NCI-H2081 (cell line): ENCODE measurements at places on chromosomes 2 and 18.
A peak's percentile ranks its signal among the peaks of the same experiment; 100 is the strongest.

DNA sequence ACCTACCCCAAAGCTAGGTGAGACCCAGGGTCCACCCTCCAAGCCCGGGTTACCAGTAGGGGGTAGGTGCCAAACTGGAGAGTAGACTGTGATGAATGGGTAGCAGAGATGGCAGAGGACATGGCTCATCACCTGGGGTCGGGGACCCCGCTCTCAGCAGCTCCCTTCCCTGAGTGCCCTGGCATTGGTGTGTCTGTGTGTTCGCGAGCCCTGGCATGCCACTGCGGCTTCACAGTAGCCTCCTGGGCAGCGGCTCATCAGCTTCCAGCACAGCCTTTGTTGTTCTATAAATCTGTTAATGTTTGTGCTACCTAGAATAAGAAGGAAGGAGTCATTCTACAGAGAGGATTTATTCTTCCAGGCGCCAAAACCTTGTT lies 62.6 kb upstream of the ALPP start:
- DNase-seq, result no peak

- DNase-seq, result no peak
Observed at GRCh38 chr2:36606925-36607324, 9.0 kb upstream of the FEZ2 start.

GRCh38 chr2:11160731-11161455 lies 5.6 kb downstream of the SLC66A3 start:
- no peak for DNase-seq

GRCh38 chr2:234745347-234745746 lies 206.5 kb upstream of the SH3BP4 start:
- no peak for DNase-seq

GRCh38 chr18:78074400-78075020 lies 824.9 kb downstream of the GALR1 start:
- DNase-seq, result no peak

DNA sequence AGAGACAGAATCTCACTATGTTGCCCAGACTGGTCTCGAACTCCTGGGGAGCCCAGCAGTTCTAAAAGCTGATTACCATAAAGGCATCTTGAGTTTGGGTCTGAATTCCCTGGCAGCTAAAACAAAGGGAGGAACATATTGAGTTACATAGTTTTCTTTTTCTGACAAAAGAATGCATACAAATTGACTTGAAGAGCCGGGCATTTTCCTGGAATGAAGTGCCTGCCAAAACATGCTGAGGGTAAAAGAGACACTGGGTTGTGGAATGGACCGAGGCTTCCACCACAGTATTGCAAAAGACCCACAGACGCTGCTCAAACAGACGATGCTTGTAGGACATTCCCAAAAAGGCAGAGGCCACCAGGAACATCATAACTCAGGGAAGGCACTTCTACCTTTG lies 35.1 kb upstream of the ROCK2 start:
- DNase-seq, result no peak

- no peak for DNase-seq
Observed at GRCh38 chr18:63534615-63535014, 7.6 kb upstream of the SERPINB12 start.

GRCh38 chr2:105488285-105488684 lies 89.4 kb upstream of the FHL2 start:
- DNase-seq, result no peak

- DNase-seq, result no peak
Observed at GRCh38 chr18:3046216-3046808, 33.4 kb upstream of the LPIN2 start.

DNA sequence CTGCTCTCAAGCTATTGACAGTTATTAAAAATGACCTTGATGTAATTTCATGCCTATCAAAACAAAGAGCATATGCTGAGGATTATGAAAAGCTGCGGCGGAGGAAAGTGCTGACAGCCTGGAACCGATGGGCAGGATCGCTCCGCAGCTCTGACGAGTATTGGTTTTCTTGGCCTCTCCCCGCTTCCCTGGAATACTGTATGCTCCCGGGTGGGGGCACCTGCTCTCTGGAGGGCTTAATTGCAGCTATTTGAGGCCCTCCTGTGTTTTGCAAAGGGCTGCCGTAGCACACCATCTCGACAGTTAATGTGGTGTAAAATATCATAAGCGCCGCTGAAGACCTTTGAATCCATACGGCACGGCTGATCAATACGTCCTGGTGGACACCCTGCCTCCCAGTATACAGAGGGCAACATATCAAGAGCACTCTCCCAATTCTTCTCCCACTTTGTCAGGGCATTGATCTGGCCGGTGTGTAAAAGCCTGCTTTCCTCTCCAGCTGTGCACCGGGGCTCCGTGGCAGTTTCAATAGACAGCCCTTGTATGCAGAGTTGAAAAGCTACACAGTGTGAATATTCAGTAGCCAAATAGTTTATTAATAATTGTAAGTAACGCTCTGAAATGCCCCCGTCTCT lies 662.4 kb downstream of the GALR1 start:
- DNase-seq, result no peak

- no peak for DNase-seq
Observed at GRCh38 chr2:107362993-107363392, 463.7 kb upstream of the RGPD4 start.

DNA sequence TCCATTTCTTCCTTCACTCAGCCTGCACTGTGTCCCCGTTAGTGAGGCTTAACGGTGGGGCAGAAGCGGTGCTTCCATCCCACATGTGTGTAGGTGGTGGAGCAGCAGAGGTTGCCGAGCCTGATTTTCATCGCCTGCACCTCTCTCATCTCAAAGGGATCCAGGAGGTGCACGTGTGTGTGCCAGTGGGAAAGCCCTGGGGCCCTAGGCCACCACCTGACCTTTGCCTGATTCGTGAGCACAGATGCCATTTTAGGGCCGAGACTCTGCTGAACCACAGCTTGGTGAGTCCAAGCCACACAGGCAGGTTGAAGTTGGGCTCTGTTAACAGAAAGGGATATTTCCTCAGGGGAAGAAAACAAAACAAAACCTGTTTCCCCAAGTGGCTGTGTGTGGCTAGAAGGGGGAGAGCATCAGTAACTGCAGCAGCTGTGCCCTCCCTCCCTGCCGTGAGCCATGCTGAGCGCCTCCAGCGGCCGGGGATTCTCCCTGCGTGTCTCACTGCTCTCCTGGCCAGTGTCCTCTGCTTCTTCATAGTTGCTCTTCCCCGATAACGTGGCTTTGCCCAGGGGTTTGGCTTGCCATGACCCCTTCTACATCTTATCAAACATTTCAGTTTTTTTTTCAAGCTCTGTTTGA lies 81.5 kb downstream of the MAPRE2 start:
- peak; percentile 65 for DNase-seq

- no peak for DNase-seq
Observed at GRCh38 chr18:76319366-76319765, 175.7 kb downstream of the ZNF516 start.

DNA sequence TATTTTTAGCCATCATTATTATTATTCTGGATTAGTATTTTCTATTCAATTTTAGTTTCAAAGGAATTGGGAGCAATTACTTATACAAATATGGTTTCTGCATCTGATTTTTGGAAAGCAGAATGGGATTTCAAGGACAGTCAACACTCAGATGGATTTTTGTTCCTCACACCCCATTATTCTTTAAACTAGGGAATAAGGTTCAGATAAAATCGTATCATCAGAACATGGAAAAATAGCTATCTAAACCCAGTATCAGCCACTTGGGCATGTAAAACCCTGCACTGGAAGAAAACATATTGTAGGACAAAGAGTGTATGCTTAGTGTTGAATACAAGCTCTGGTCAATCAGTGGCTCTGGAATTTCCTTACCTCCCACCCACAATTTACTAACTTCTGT lies 452.5 kb downstream of the ZNF516 start:
- no peak for DNase-seq

- DNase-seq, result no peak
Observed at GRCh38 chr2:54952978-54953456, 97.2 kb downstream of the RTN4 start.

DNA sequence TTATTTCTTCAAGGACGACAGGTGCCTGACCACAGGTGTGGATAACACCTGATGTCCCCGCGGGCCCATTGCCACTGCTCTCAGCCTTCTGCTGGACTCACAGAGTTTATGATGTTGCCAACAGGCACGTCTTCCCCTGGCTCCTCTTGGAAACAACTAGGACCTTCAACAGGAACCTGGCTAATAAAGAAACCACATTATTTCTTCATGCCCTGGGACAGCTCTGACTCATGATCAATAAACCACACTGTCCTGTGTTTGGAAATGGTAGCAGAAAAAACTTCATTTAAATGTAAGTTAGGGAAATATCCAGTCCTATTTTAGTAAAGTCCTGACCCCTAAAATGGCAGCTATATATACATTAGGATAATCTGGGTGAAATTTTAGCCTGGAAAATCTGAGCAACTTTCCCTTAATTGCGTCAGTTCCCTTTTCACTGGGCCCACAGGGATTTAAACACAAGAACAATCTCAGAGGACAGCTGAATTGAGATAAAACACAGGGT lies 158.9 kb downstream of the VAPA start:
- no peak for DNase-seq

GRCh38 chr18:70037431-70038061 lies 89.9 kb upstream of the CD226 start:
- DNase-seq, result no peak

GRCh38 chr2:182301093-182301492 lies 125.7 kb downstream of the PDE1A start:
- no peak for DNase-seq

DNA sequence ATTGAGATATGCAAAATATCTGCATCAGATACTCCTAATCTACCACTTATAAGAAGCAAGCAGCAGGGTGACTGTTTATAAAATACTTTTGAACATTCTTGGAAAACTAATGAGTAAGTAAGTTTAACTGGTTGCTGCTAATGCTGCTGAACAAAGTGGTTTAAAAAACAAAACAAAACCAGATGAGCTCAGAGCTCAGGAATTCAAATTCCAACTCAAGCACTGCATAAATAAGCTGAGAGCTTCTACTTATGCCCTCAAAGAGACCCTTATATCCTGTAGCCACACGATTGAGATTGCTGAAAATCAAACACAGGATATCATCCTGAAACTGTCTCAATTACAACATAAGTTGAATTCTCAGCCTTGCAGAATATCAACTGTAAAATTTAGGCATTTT lies 62.3 kb upstream of the NYAP2 start:
- DNase-seq, result no peak

GRCh38 chr18:55838841-55839240 lies 250.8 kb upstream of the TCF4 start:
- DNase-seq, result no peak

DNA sequence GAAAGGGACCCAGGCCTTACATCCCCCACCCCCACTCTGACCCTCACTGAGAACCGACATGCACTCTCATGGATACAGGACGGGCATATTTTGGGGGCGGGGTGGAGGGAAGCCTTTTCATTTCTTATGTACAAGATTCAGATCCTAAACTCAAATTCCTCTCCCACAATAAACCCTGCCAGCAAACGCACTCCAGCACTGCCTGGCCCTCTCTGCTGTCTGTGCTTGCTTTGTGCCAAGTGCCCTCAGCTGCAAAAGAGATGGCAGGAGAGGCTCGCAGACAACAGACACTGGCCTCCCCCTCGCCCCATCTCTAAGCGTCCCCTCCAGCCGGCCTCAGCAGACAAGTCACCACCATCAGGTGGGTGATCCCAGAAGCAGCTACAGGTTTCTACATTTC lies 42.4 kb downstream of the FAM168B start:
- DNase-seq, result no peak

- no peak for DNase-seq
Observed at GRCh38 chr2:43158259-43158880, 68.0 kb downstream of the ZFP36L2 start.

DNA sequence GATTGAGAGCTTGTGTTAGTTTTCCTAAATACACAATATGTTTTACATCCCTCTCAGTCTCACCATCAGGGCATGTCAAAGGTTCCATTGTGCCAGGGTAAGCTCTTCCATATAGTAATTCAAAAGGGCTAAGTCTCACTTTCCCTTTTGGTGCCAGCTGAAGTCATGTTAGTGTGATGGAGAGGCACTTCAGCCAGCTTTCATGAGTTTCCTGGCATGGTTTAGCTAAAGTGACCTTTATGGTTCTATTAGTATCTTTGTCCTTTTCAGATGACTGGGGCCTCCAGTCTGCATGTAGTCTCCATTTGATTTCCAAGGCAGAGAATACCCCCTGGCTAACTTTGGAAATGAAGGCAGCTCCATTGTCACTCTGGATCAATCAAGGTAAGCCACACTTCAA lies 27.2 kb downstream of the NAT8 start:
- no peak for DNase-seq

DNA sequence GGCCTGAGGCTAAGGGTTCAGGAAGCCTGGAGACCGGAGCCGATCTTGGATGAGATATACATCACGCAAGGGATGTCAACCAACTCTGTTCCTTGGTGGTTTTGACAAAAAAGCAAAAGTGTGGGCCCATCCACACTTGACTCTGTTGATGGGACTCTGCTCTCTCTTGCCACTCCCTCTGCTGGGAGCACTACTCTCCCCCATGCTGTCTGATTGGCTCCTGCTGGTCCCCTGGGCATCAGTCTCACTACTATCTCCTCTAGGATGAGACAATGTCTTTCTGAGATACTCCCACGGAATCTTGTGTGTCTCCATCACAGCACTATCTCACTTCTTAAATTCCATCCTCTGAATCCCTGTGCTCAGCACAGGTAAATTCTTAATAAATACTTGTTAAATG lies 56.8 kb upstream of the DNMT3A start:
- DNase-seq, result no peak
